ENCODE measurements at places on chromosomes 6 and 20.

DNA sequence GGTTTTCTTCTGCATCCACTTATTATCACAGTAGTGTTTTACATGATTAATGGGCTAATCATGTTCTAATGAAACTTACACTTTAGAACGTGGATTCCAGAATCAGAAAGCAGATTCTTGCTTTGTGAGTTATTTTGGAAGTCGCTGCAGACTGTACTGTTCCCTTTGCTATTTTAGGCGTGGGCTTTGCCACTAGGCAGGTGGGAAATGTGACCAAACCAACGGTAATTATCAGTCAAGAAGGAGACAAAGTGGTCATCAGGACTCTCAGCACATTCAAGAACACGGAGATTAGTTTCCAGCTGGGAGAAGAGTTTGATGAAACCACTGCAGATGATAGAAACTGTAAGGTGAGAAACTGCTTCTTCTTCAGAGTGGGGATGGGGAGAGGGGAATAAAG, 598 bp downstream of the FABP7 start:
- no peak for DNase-seq

DNA sequence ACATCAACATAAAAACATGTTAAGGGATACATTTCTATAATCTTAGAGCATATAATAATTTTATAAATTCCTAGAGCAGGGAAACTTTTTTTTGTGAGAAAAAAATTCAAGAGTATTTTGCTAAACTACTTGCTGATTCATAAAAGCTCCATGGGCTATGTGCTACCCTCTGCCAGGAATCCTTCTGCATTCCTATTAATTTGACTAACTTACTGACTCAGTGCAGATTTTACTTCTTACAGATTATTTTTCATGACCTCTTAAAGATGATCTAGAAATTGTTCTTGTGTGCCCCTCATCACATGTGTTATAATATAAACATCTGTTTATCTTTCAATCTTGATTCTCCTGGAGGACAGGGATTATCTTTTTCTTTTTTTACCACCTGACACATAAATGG, 5.7 kb downstream of the VTA1 start:
- DNase-seq: no peak

DNA sequence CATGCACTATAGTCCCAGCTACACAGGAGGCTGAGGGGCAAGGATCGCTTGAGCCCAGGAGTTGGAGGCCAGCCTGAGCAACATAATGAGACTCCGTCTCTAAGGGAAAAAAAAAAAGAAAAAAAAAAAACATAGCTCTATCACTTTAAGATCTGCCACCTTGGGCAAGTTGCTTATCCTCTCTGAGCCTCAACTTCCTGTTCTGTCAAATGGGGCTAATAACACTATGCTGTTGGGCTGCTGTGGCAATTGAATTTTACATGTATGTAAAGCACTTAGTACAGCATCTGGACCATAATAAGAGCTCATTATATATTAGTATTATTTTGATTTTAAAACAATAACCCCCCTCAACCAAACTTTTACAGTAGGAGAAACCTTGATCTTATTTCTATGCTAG, 141.5 kb downstream of the ATXN1 start:
- no peak for DNase-seq

DNA sequence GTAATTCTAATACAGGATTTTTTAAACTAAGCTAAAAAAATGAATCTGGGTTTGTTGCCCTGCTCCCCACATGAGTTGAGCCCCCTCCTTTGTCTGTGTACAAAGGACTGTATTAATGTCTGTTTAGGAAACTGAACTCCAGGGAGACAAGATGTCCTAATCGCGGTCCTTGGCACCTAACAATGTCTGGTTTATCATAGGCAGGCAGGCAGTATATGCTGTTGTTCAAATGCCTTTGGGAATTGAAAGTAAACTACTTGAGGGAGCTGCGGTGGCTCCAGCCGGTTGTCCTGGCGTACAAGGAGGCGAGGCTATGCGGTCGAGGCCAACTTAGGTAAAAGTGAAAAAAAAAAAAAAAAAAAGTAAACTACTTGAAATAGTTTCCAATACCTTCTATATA, 98.5 kb downstream of the TULP4 start:
- no peak for DNase-seq

DNA sequence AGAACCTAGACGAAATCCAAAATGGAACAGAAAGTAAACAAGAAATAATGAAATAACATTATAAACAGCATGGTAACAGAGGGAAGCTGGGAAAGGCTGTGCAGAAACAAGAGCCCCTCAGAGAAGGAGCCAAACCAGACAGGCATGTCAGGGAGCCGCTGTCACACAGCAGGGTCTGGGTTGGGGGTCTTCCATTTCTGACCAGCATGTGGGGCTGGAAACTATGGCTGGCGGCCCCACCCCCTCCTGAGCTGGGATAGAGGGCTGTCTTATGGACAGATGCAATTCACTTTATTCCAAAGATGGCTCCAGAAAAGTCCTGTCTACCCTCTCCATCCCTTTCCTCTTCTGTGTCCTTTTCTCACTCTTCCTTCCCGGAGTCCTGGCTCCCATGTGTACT, 27.3 kb downstream of the C6orf89 start:
- no peak for DNase-seq

GRCh38 chr6:142945049-142945445, at the start of gene HIVEP2:
HIVEP2 (minus strand) TSS chr6:142945176; CDS start chr6:142774738, 170,438 bp downstream.
- DNase-seq: peak; percentile 78

- DNase-seq: no peak
These were observed 10.2 kb downstream of the TM9SF4 start for GRCh38 chr20:32119734-32120133.

DNA sequence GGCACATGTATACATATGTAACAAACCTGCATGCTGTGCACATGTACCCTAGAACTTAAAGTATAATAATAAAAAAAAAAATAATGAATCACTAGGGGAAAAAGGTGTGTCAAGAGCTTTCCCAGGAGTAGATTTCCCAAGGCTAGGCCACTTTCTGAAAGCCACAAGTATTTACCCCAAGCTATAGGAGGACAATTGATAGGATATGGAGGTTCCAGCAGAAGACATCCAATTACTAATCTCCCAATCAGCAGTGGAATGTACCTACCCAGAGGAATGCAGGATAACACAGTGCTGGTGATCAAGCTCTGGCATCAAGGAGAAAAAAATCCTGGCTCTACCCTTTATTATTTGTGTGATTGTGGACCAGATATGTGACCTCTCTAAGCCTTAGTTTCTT, 562.7 kb downstream of the RFPL4B start:
- no peak for DNase-seq

DNA sequence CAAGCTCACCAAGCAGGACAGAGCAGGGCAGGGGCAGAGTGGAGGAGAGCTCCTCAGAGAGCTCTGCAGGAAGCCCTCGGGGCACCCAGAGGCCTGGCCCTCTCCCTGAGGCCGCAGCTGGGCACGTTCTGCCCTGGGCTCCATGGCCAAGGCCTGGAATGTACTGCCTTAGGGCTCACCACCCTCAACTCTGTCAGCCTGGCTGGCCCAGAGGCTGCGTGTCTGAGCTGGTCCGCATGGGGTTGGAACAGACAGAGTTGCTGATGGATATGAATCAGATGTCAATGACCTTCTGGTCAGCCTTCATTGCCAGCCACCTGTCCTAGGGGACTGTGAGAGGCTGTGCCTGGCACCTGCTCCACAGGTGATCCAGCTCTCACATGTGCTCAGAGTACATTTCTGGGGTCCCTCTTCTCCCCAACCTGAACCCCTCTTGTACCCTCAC, 33.2 kb upstream of the PCMTD2 start:
- DNase-seq: no peak

DNA sequence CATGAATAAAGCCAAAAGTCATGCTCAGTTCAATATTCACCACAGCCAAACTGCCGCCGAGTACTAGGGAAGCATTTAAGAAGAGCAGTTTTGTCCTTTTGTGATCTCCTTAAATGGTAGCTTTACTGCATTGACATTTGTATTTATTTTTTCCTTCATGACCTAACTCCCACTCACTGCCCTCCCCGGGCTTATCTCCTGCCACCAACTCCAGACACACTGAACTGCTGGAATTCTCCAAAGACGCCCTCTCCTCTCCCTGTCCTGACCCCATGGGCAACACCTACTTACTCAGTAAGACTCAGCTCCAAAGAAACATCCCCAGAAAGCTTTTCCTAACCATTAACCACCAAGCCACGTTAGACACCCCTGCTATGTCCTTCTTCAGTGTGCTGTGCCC, 48.5 kb upstream of the CNKSR3 start:
- DNase-seq: no peak

GRCh38 chr6:113015249-113015648, 668.1 kb downstream of the RFPL4B start:
- DNase-seq: no peak

GRCh38 chr6:141884850-141885249, 247.9 kb upstream of the GJE1 start:
- DNase-seq: no peak

DNA sequence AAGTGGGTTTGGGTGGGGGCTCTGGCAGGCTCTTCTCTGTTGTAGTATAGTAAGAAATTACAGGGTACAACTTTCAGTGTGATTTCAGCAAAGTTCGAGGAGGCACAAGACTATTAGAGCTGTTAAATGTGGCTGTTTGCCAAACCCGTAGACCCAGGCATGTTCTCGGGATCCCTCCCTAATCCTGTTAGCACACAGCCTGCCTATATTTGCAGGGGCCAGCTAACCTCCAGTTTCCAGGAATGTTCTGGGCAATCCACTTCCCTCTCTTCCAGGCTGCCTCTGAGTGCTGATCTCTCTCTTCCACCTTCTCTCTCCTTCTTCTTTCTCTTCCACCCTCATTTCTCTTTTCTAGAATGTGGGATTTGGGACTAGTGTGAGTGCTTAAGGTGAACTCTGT, 34.8 kb upstream of the ZFP64 start:
- DNase-seq: peak; percentile 28

DNA sequence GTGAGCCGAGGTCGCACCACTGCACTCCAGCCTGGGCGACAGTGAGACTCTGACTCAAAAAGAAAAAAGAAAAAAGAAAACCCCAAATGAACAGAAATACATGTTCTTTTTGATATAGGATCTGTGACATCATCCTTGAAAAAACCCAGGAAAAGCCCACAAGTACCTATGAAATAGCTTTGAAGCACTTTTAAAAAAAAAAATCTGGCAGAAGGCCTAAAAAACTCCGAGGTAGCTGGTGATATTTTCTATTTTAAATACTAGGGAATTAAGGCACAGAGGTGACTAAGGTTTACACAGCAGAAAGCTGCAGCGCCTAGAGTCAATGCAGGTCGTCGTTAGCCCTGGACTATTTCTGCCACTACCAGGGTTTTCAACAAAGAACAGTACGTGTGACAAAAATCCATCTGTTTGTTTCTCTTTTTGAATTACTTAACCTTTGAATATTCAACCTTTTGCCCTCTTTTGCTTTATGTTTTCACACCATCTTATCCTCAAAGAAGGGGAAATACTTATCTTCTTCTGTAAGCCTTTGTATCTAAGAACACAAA, 39.4 kb upstream of the EEF1A1 start:
- DNase-seq: peak; percentile 83

GRCh38 chr20:56392881-56393482, 537 bp downstream of the CSTF1 start:
- no peak for DNase-seq

DNA sequence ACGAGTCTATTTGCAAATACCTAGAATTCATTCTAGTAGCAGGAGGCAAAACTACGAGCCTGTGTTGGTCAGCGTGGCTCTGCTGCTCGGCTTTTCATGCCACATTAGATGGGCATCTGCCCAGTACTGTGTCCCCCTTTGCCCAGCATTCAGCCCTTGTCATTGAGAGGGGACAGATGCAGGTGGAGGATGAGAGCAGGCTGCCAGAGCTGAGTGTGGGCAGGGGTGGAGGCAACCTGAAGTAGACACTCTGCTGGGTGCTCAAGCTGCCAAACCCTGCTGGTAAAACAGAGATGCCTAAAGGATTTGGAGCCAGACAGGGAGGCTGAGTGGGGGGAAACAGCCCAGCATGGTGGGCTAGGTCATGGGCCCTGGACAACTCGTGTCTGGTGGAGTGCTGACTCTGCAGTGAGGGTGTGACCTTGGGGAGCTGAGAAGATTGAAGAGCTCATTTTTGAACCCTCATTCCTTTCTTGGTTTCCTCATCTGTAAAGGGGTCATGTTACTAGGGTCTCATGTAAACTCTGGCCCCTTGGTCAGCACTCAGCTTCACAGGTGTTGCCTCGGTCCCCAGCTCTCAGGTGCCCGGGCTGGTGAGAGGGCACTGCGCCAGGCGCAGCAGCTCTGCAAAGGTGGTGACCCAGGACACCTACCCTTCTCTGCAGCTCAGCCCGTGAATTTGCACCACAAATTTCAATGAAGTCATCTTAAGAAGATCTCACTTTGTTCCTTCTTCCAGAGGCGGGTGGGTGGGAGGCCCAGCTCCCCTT, 64.2 kb upstream of the BHLHE23 start:
- no peak for DNase-seq

GRCh38 chr20:25258476-25258805, 10.6 kb downstream of the PYGB start:
- no peak for DNase-seq

DNA sequence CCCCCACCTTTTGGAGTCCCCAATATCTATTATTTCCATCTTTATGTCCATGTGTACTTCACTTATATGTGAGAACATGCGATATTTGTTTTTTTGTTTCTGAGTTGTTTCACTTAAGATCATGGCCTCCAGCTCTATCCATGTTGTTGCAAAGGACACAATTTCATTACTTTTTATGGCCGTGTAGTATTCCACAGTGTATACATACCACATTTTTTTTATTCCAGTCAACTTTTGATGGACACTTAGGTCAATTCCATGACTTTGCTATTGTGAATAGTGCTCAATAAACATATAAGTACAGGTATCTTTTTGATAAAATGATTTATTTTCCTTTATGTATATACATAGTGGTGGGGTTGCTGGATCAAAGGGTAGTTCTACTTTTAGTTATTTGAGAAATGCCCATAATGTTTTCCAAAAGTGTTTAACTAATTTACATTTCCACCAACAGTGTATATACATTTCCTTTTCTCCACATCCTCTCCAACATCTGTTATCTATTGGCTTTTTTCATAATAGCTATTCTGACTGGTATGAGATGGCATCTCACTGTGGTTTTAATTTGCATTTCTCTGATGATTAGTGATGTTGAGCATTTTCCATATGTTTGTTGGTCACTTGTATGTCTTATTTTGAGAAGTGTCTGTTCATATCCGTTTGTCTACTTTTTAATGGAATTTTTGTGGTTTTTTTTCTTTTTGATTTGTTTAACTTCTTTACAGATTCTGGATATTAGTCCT, 34.0 kb upstream of the COL10A1 start:
- DNase-seq: no peak
